H1 (cell line): ENCODE measurements at places on chromosomes 5 and 9.

- H3K4me3 ChIP-seq, result no peak overlapping the region
- no peaks in the 10 kb centered on the region for H3K36me3 ChIP-seq
- no peak for DNase-seq
- H3K27ac ChIP-seq, result no peak overlapping the region
Observed at GRCh38 chr5:107630184-107630583, 40.6 kb downstream of the EFNA5 start.

DNA sequence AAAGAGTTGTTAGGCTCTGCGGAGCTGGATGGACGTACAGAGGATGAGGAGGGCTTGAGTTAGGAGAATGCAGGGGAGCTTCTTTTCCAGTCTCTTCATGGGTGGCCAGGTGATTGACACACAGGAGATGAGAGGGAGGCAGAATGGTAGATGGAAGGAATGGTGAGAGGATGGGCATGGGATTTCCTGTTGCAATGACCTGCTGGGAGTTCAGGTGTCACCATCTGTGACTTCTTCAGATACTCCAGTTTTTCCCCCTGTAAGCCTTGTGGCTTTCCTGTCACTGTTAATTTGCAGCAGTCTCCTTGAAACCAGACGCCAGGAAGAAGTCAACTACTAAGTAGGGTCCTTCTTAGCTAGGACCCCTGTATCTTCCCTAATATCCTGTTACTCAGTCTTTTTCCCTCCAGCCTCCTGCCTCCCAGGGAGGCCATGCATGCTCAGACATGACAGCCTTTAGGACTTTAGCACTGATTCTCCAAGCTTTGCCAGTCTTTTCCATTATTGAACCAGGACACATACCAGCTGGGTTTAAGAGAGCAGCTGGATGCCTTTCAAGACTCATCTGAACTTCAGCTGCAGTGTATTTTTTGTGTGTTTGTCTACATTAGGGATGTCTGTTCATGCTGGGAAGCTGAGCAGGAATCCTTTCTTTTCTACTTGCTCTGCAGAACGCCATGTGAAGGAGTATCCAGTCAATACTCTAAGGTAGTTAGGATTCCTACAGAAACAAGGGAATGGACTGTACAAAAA is 67.2 kb upstream of the CD180 start:
- no peaks in the 10 kb centered on the region for H3K4me1 ChIP-seq
- no peak overlapping the region for H3K27ac ChIP-seq
- H3K4me3 ChIP-seq, result no peak overlapping the region

GRCh38 chr5:123448017-123448617 is 24.9 kb upstream of the CEP120 start:
- H3K4me1 ChIP-seq, result no peaks in the 10 kb centered on the region
- no peaks in the 10 kb centered on the region for H3K36me3 ChIP-seq
- no peak overlapping the region for H3K4me3 ChIP-seq
- no peak overlapping the region for H3K27ac ChIP-seq
- no peaks in the 10 kb centered on the region for H3K27me3 ChIP-seq

GRCh38 chr5:139951983-139952382 is 91.1 kb downstream of the NRG2 start:
- no peak overlapping the region for H3K4me3 ChIP-seq
- H3K4me1 ChIP-seq, result peaks cover 7% of the 10 kb centered on the region
- H3K27ac ChIP-seq, result no peak overlapping the region
- DNase-seq, result no peak

DNA sequence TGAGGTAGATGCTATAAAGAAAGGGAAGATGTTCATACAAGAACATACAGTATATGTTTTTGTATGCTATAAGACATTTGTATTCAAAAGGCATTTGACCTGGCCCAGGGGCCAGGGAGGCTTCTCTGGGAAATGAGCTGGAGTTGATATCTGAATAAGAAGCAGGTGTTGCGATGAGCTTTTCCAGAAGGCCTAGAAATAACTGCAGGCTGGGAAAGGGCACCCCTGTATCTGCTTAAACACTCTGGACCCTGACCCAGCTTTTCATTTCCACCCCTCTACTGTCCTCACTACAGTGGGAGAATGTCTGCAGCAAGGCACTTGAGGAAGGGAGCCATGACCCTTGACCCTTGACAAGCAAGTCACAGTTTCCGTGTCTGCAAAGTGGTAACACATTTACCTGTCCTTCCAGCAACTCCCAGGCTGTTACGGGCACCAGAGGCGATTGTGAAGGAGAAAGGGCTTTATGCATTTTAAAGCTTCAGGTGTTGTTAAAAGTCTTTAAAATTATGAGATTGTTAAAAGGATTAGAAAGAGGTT is 88.2 kb upstream of the PANK3 start:
- no peaks in the 10 kb centered on the region for H3K27me3 ChIP-seq
- H3K36me3 ChIP-seq, result no peaks in the 10 kb centered on the region
- no peaks in the 10 kb centered on the region for H3K4me1 ChIP-seq
- H3K27ac ChIP-seq, result no peak overlapping the region
- DNase-seq, result no peak
- H3K4me3 ChIP-seq, result no peak overlapping the region

DNA sequence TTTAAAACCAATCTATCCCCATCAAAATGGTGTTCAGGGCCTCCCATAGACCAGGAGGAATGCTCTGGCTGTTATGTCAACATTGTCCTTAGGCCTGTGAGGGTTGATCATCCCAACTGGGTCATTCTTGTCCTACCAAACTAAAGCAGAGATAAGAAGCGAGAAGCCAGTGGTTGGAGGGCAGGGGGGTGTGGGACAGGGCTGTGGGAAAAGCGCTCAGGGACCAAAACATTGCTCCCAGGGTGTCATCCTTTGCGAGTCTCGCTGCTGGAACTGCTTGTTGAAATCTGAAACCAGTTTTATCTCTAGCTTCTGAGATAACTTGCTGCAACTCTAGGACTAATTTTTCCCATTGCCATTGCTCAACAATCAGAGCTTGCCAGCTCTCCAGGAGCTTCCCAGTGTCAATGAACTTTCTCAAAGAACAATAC is 48.1 kb downstream of the SPATA31C2 start:
- no peaks in the 10 kb centered on the region for H3K27me3 ChIP-seq
- no peaks in the 10 kb centered on the region for H3K4me1 ChIP-seq
- H3K27ac ChIP-seq, result no peak overlapping the region
- no peaks in the 10 kb centered on the region for H3K36me3 ChIP-seq
- DNase-seq, result no peak

DNA sequence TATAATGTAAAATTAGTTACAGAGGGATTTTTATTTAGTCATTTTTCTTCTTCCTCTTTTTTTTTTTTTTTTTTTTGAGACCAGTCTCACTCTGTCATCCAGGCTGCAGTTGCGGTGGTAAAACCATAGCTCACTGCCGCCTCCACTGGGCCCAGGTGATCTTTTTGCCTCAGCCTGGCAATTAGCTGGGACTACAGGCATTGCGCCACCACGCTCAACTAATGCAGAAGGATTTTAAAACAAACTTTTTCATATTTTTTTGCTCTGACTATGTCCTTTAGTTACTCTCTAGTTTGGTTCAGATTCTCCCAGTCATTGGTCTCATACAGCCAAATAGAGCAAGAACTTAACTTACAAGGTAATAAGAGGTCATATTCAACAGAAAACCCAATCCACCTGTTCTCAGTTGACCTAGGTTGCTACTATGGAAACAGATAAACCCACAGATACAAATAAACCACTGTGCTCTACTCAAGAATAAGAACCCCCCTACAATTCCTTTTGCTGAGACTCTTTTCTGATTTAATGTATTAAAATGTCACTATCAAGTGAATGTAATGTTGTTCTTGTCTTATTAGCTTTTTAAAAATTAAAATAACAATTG is 50.1 kb upstream of the TTC39B start:
- no peak for DNase-seq
- no peaks in the 10 kb centered on the region for H3K36me3 ChIP-seq

DNA sequence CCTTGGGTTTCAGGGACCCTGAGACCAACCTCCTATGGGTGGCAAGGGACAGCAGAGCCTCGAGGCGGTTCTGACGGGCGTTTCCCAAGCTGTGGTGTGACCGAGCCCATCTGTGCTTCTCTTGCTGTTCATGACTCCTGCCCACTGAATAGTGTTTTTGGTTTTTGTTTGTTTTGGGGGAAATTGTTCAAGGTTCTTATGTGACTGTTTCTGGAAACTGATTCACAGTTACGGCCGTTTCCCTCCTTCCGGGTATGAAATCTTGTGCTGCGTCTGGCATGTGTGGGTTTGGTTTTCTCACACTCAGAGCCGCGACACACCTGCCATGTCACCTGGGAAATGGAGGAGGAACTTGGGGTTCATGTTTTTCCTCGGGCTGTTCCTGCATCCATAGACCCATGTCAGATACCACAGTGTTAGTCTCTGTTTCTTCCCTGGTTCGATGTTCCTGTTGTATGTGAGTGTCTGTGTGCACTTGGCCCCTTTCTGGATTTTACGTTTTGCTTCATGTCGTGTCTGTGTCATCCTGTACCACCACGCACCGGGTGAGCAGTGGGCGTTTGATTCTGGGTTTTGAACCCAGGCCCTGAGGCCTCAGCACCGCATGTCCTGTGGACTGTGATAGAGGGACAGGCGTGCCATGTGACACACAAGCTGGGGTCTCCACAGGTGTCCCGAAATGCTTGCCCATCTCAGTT is 28.8 kb downstream of the FBXW5 start:
- peaks cover 29% of the 10 kb centered on the region for H3K36me3 ChIP-seq
- H3K27me3 ChIP-seq, result no peaks in the 10 kb centered on the region
- H3K4me1 ChIP-seq, result no peaks in the 10 kb centered on the region
- DNase-seq, result no peak
- no peak overlapping the region for H3K4me3 ChIP-seq

DNA sequence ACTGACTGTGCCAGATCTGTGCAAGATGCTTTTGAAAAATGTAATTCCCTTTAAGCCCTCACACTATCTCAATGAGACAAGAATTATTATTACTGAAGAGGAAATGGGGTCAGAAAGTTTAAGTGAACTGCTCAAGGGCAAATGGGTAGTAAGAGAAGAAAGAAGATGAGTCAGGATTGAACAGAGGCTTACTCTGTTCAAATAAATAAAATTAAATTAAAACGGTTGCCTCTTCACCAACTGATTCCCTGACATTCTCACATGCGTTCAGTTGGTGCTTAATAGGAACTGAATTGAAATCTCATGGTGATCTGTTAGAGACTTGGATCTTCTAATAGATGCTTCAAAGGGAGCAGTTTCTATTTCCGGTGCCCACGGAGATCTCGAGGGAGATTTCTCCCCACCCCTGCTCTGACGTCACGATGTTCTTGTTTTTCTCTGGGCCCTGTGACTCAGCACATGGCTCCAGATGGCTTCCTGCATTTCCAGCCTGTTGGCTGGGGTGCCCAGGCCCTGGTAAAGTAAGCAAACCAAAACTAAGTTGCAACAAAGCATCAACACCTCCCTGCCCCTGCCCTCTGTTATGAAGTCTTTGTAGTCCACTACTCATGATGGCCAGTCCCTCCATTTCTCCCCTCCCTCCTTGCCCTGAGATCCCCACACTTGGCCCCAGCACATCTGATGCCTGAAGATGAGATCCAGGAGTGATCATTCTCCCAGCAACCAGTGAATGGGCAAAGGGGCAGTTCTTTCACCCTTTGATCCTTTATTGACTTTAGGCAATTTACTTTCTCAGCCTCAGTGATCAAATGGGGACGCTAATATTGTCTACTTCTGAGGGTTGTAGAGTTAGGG is 106.1 kb upstream of the CPEB4 start:
- H3K27me3 ChIP-seq, result peaks cover 2% of the 10 kb centered on the region; the same call in 1 of the 2 replicates
- H3K4me3 ChIP-seq, result no peak overlapping the region
- no peak overlapping the region for H3K27ac ChIP-seq
- DNase-seq, result no peak
- peaks cover 6% of the 10 kb centered on the region for H3K4me1 ChIP-seq
- H3K36me3 ChIP-seq, result no peaks in the 10 kb centered on the region

DNA sequence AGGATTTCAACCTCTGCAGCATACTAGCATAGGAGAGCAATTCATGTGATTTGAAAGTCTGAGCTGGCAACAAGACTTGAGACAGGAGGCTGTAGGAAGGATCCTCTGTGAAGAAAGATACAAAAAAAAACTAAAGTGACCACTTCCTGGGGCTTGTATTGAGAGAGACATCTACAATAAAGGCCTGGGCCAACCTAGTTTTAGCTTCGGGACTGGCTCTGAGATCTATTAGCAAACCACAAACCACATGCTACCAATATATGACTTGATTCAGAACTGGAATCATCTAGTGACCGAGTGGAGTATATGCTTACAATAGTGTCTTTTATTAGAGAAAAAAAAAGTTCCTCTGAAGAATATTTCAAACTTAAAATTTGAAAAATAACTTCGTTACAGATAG is 1448.9 kb upstream of the CDH6 start:
- H3K27me3 ChIP-seq, result no peaks in the 10 kb centered on the region
- no peaks in the 10 kb centered on the region for H3K36me3 ChIP-seq

DNA sequence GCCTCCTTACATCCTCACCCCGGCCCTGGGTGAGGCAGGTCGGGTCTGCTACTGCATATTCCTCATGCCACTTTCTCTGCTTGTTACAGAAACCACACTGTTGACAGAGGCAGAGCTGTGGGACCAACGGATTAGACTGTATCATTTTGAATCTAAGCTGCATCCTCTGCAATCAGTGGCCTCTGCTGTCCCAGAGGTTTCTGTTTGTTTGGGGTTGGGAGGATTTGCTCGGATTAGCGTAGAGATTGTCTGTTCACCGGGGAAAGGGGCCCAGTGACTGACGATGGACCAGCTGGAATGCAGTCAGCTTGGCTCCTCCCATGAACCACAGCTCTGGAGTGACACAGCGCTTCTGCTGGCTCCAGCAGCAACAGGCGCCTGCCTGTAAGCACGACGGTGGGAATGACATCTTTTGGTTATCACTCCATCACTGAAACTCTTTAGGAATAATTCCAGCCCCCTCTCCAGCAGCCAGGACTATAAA is 37.3 kb upstream of the ADRA1B start:
- no peak overlapping the region for H3K4me3 ChIP-seq
- no peaks in the 10 kb centered on the region for H3K27me3 ChIP-seq
- peaks cover 2% of the 10 kb centered on the region; the same call in 1 of the 2 replicates for H3K4me1 ChIP-seq
- peak; percentile 61 for DNase-seq

- peak overlapping the region; percentile 11; the same call in 1 of the 2 replicates for H3K4me3 ChIP-seq
- no peak for DNase-seq
- H3K27ac ChIP-seq, result no peak overlapping the region
- H3K27me3 ChIP-seq, result no peaks in the 10 kb centered on the region
- H3K4me1 ChIP-seq, result peaks cover 12% of the 10 kb centered on the region
Observed at GRCh38 chr9:78439866-78440830, 143.2 kb downstream of the PSAT1 start.

GRCh38 chr5:142324136-142324870 is 518 bp downstream of the SPRY4 start:
- peak overlapping the region; percentile 54 for H3K27ac ChIP-seq
- peaks cover 2% of the 10 kb centered on the region; the same call in 1 of the 2 replicates for H3K36me3 ChIP-seq
- H3K27me3 ChIP-seq, result no peaks in the 10 kb centered on the region
- DNase-seq, result no peak
- H3K4me3 ChIP-seq, result peak overlapping the region; percentile 89
